ENCODE measurements at places on chromosomes 4 and X. TPM values are rescaled to one million over a fixed set of nuclear protein-coding genes. Genes with fewer than 3 reads are reported as not detected.

- no peak for DNase-seq
These were observed 12.8 kb downstream of the AFAP1 start for GRCh38 chr4:7926822-7927221.

DNA sequence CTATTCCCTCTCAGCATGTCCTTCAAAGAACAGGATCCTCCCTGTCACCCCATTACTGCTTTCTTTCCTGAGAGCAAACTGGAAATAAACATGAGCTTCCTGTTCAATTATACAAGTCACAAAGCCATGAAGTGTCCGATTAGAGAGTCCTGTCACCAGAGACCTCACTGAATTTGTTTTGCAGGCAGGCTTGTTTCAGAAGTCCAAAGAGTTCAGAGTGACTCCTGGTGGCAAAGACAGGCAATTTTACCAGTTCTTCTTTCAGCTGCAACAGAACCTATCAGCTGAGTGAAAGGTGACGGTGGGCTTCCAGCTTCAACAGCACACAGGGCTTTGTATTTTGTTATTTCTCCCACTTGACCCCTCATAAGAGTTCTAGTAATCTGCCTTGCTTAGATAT, 6.4 kb downstream of the ELK1 start:
- no peak for DNase-seq

DNA sequence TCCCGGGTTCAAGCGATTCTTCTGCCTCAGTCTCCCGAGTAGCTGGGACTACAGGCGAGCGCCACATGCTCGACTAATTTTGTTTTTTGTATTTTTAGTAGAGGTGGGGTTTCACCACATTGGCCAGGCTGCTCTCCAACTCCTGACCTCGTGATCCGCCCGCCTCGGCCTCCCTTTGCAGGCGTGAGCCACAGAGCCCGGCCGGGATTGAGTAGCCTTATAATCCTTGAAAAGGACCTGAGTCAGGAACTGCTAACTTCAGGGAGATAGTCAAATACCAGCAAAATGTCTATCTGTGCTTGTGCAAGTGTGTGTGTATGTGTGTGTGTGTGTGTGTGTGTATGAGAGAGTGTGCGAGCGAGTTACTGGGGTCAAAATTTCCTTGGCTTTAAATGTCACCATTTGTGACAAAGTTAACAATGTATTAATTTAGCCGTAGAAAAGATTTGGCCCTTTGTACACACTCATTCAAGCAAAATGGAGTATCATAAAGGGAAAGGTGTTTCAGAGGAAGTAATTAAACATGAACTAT, 1.8 kb upstream of the KDM6A start:
- DNase-seq = no peak

Gene NKX6-1
- total RNA-seq = 0.55 TPM

DNA sequence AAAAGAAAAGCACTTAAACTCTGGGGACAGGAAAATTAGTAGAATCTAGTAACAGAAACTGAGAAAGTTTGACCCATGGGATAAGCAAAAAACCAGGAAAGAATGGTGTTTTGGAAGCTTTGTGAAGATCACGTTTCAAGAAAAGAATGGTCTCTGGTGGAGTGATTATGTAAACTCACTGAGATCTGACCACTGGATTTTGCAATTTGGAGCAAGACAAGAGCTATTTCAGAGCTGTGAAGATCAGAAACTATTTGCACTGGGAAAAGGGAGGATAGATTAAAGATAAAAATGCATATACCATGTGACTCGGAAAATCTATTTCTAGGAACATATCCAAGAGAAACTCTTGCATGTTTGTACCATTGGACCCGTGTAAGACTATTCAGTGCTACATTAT, 4.3 kb downstream of the TMPRSS11D start:
- no peak for DNase-seq

DNA sequence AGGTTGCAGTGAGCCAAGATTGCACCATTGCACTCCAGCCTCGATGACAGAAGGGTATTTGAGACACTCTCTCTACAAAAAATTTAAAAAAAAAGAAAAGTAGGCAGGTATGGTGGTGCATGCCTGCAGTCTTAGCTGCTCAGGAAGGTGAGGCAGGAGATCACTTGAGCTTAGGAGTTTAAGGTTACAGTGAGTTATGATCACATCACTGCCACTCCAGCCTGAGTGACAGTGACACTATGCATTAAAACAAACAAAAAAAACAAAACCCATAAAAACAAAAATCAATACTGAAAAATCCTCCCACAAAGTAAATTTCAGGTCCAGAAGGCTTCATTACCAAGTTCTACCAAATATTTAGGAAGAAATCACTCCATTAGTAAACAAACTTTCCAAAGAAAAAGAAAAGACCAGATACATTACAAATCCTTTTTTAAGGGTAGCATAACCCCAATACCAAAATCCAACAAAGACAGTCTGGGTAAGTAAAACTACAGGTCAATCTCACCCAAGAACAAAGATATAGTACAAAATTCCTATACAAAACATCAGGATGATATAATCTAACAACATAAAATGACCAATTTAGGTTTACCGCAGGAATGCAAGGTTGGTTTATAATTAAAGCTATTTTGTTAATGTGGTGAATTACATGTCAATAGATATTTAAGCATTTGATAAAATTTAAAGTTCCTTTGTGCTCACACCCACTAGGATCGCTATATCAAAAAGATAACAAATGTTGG, 11.7 kb downstream of the NELFA start:
- no peak for DNase-seq

DNA sequence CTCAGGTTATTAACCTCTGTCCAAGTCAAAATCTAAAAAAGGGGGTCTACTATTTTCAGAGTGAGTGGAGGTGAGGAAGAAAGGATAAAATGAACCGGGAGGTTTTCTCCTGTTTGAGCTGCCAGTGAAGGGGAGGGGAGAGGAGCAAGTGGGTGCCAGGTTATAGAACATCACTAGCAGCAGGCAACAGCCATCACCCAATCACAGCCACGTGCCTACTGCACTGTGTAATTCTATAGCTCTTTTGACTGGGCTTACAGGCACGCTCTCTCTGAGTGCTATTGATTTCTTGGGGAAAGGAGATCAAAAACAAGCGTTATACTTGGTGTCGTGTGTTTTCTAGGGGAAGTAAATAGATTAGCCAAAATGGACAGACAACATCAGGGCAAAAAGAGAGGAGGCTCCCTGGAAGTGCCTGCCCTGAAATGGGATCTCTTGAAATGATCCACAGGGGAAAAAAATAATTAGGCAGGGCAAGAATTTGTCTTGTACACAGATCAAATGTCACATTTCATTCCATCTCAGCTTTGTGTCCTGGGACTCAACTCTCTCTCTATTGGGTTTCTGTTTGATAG, 300.5 kb upstream of the LCORL start:
- no peak for DNase-seq

DNA sequence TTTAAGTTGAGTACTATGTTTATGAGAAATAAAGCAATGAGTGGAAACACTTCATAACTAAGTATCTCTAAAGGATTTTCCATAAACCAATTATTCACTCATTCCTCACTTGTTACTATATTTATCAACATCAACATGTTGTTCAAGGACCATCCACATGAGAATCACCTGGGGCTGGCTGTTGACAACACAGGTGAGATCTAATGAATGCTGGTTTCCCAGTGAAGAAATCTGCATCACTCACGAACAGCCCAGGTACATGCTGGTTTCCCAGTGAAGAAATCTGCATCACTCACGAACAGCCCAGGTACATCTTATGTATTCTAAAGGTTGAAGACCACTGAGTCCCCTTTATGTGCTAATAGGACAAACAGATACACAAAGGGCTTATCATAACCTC, 32.5 kb downstream of the TSPAN5 start:
- no peak for DNase-seq

DNA sequence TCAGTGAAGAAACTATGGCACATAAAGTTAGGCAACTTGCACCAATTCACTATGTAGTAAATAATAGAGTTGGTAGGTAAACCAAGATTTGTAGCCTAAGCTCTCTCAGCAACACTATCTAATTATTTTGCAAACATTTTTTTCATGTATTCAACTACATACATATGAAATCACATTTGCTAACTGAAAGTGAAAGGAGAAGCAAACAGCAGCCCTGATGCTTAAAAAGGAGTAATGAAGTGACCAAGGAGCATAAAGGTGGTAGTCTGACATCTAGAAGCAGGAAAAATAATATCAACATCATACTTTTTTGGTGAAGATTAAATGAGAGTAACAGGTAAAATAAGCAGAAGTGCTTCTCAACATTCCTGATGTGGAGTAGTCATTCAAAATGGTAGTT, 603.7 kb downstream of the GRXCR1 start:
- no peak for DNase-seq

- DNase-seq = no peak
These were observed 611.6 kb upstream of the ADGRL3 start for GRCh38 chr4:60588556-60588955.

Gene RIPPLY1
- total RNA-seq = 0.10 TPM

GRCh38 chr4:41148292-41148691, 66.0 kb downstream of the APBB2 start:
- no peak for DNase-seq

- DNase-seq = no peak
These were observed 178.7 kb upstream of the FAT1 start for GRCh38 chr4:186902361-186902760.

Gene USP26
- total RNA-seq = not detected

DNA sequence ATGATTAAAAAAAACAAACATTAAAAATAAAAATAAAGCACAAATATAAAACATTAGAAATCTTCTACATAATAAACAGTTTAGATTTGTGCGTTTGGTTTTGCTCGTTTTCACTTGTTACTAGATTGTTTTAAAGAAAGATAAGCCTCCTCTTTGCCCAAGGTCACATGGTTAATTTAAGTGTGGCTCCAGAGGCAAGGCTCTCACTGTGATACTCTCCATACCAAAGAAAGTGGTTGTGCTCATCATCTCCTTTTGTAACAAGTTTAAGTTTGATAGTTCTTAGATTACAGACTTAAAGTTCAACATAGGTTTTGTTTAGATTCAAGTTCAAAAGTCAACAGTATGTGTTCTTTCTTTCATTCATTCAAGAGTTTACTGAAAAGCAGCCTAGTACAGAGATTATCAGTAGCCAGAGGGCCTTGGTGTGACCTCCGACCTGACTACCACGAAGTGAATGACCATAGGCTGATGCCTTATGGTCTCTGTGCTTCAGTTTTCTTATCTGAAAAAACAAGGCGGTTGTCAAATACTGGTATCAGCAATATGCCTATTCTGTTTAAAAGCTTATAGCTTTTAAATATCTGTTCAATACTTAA, 133.2 kb downstream of the ZAR1 start:
- DNase-seq = no peak

Gene UGT2A1
- total RNA-seq = not detected

- DNase-seq = peak; percentile 32
These were observed 255.8 kb downstream of the COL25A1 start for GRCh38 chr4:109046471-109047201.

- DNase-seq = no peak
These were observed 80.9 kb downstream of the PRDM5 start for GRCh38 chr4:120841580-120841979.

Gene CFAP47
- total RNA-seq = 0.26 TPM

Gene F8A1
- 13.2 TPM for total RNA-seq

GRCh38 chr4:39103291-39103690, 41.3 kb downstream of the KLHL5 start:
- no peak for DNase-seq

Gene GAGE1
- 2.7 TPM for total RNA-seq

- peak; percentile 63 for DNase-seq
These were observed 88.8 kb upstream of the ESX1 start for GRCh38 chrX:104343428-104344129.

DNA sequence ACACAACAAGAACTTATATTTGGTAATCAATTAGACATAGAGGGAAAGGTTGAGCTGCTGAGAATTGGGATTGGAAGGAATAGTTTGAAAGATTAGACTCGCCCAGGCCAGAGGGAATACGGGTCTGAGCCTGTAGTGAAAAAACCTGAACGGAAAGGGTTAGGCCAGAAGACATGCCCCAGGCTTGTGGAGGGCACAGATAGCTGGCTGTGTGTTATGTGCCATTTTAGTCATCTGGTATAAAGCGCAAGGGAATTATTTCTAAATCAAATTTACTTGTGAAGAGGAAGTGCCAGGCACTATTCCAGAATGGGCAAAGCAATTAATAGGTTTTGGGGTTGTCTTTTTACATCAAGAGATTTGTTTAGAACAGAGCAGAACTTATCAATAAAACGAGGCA, 187.5 kb upstream of the ANKRD50 start:
- no peak for DNase-seq

DNA sequence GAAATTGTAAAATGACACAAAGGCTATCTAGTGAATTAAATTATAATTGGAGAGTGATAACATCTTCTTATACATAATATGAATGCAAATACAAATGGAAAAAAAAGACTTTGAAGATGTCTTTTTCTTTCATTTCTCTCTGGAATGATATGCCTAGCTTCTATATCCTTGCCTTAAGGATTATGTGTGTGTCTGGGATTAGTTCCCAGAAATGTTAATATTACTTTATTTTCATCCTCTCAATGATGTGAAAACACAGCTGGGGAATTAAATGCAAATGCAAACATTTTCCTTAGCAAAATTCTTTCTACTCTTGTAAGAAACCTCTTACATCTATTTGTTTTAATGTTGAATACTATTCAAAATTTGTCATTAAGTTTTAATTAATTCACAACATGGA, 441.9 kb downstream of the FSTL5 start:
- DNase-seq = no peak

Gene FGFBP2
- not detected for total RNA-seq

Gene CXorf49B
- not detected for total RNA-seq

Gene NXF3
- total RNA-seq = 0.38 TPM

DNA sequence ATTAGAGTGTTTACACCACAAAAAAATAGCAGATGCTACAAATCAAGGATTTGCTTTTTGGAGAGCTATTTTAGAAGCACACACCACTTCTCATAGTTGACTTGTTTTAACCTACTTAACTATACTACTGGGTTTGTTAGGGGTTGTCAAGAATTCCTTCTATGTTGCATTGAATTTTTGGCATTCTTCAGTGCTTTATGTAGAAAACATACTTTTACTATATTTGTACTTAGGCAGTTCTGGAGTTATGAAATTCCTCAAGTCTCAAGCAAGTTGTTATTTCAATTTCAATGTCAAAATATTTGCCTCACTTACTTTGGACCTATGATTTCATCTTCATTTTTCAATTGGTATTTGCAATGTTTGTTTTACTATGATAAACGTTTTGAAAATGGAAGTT, 449.6 kb downstream of the GLUD2 start:
- no peak for DNase-seq

GRCh38 chr4:13794819-13795565, 167.5 kb upstream of the BOD1L1 start:
- no peak for DNase-seq

GRCh38 chrX:111309083-111309482, 38.8 kb upstream of the CAPN6 start:
- no peak for DNase-seq

GRCh38 chr4:156663663-156664062, 307.9 kb downstream of the PDGFC start:
- no peak for DNase-seq

- no peak for DNase-seq
These were observed 51.9 kb upstream of the STX18 start for GRCh38 chr4:4593596-4594284.

Measured in A172 (cell line).